ENCODE measurements at places on chromosomes 16 and 17. TPM values are rescaled to one million over a fixed set of nuclear protein-coding genes. Genes with fewer than 3 reads are reported as not detected.

GRCh38 chr17:75950421-75950820 is 9.6 kb upstream of the FBF1 start:
- DNase-seq = no peak

- no peak for DNase-seq
Measured at GRCh38 chr16:68064791-68065365, 20.3 kb upstream of the NFATC3 start.

Gene DPEP2
- polyA plus RNA-seq = 0.25 TPM

Gene CACNG5
- not detected for polyA plus RNA-seq

GRCh38 chr16:66459878-66460277 is 32.8 kb downstream of the BEAN1 start:
- DNase-seq = no peak

GRCh38 chr17:57899822-57900221 is 50.0 kb upstream of the MRPS23 start:
- no peak for DNase-seq

Gene TRIM25
- 28.4 TPM for polyA plus RNA-seq
